NCI-H1417 (cell line): ENCODE measurements at places on chromosomes 6 and 20.

DNA sequence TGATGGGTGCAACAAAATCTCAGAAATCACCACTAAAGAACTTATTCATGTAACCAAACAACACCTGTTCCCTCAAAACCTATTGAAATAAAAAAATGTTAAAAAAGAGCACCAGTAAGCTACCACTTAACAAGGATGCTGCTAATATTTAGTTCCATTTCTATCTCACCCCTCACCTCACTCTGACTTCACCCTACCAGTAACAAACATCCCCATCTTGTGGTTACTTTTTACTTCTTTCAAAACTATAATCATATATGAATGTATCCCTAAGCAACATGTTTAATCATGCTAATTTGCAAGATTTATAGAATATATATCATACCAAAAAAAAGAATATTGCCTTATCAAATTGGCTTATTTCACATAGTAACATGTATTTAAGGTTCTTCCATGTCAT is 27.4 kb upstream of the SLC24A3 start:
- no peak for DNase-seq

GRCh38 chr6:95293257-95293656 is 284.1 kb upstream of the MANEA start:
- no peak for DNase-seq

GRCh38 chr6:32668226-32668747 is 1.8 kb upstream of the HLA-DQB1 start:
- DNase-seq: no peak

- peak; percentile 67 for DNase-seq
Observed at GRCh38 chr6:105753207-105753606, 332.9 kb upstream of the PRDM1 start.

GRCh38 chr6:47151232-47151898 is 109.2 kb upstream of the ADGRF1 start:
- DNase-seq: no peak

- DNase-seq: no peak
Observed at GRCh38 chr20:51752343-51752951, 15.7 kb downstream of the ATP9A start.

DNA sequence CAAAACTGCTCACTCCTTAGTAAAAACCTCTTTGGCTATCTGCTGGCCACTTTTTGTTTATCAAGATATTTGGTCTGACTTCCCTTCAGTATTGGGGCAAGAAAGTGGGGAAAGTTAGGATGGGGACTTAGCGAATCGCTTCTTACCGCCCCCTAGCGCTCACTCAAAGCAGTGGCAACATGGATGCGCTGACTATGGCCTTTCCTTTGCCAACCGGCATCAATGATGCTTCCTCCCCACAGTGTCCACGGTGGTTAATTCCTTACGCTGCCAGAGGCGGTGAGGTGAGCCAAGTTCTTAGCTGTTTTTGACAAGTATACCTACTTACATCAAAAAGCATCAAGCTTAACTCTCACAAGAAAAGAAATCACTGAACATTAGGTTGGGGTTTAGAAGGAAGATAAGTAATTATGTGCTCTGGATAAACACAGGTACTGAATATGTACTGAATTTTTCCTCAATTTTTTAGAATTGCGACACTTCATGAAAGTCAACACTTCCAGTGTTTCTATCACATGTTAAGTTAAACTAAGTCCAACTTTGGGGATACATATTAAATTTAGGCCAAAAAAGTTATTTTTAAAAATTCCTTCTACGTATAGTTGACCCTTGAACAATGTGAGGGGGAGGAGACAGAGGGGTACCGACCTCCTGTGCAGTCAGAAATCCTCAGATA is 86.7 kb downstream of the GMDS start:
- no peak for DNase-seq

DNA sequence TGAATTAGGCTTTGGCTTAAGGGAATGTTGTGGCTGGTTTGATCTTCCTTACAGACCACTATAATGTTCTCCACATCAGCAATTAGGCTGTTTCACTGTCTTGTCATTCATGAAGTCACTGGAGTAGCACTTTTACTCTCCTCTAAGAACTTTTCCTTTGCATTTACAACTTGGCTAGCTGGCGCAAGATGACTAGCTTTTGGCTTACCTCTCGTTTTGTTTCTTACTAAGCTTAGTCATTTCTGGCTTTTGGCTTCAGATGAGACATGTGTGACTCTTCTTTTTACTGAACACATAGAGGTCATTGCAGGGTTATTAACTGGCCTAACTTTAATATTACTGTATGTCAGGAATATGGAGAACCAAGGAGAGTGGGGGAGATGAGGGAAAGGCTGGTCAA is 143.2 kb downstream of the PTCHD4 start:
- no peak for DNase-seq

DNA sequence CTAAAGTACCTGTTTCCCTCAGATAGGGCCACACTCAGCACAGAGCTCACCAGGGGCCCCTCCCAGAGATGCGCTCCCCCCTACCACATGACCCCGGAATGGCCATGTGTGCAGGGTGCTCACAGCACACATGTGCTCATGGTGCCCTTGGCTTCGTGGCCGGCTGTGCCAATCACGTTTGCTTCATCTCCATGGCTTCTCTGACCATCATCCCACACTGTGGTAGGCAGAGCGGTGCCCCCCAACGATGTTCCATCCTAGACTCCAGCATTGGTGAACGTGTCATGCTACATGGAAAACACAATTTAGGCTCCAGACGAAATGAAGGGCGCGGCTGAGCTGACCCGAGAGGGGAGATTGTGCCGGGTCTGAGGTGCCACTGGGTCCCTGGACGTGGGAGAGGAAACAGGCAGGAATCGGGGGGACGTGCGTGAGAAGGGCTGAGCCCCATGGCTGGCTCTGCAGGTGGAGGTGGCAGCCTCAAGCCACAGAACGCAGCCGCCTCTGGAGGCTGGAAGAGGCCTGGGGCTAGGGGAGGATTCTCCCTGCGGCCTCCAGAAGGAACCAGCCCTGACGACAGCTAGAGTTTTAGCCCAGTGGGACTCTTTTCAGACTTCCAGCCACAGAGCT is 126.5 kb downstream of the DLL1 start:
- DNase-seq: no peak

GRCh38 chr20:54205450-54205849 is 2.4 kb upstream of the PFDN4 start:
- no peak for DNase-seq

DNA sequence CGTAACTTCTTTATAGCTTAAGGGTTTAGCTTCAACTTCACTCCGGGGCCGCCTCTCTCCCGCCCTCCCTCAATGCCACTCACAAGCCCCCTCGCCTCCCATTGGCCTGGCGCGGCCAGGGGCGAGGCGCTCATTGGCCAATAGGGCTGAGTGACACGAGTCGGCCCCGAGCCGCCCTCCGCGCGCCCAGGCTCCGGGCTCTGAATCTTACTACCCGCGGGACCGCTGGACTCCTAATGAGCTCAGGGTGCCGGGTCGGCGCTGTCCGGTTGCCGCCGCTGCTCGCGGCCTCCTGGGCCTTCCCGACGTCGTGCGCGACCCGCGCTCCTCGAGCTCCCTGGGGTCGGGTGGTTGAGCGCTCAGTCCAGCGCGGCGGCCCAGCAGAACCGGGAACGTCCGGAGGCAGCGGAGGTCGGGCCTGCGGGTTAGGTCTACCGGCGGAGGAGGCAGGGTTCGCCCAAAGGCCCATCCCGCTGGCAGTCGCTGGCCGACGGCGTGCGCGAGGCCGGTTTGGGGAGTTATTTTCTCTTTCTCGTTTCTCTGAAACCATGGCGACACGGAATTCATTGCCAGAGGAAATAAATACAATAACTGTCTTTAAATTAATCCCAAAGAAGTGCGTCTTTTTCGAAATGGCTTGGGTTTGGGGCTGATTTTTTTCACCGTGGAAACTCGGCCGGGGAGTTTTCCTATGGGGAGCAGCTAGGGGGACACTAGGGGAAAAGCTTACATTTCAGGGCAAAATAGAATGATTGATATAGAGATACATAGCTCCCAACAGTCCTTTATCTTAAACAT is at the start of gene SIM1:
SIM1 (minus strand) TSS at position 19 of the 798 bp plus-strand sequence. CDS start 1,453 bp downstream, outside the sequence.
- peak; percentile 96 for DNase-seq

DNA sequence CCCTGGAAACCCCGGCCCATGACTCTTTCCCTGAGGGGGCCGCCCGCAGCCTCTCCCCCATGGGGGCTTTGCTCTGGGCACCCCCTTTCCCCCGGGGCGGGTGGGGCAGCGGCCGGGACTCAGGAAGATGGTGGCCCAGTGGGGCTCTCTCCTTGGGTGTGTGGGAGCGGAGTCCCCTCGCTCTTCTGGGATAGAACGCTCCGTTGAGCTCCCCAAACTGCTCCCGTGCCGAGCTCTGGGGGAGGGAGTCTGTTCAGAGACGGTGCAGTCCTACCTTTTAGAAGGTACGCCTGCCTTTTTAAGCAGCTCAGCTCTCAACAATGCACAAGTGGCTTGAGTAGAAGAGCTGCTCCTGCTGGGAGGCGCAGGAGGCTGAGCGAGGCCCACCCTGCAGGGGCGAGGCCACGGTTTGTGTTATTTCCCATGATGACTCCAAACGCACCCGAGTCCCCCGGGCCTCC is 21.7 kb upstream of the BHLHE23 start:
- no peak for DNase-seq

GRCh38 chr6:13362412-13362811 is 34.1 kb upstream of the TBC1D7 start:
- no peak for DNase-seq

- DNase-seq: peak; percentile 61
Observed at GRCh38 chr20:12970372-12970821, 38.4 kb upstream of the SPTLC3 start.

- no peak for DNase-seq
Observed at GRCh38 chr6:132359886-132360285, 41.4 kb downstream of the MOXD1 start.

GRCh38 chr20:57586370-57586793 is 25.5 kb downstream of the PCK1 start:
- no peak for DNase-seq

GRCh38 chr6:159976686-159977254 is 7.9 kb downstream of the IGF2R start:
- no peak for DNase-seq

- DNase-seq: no peak
Observed at GRCh38 chr20:50083034-50083433, 29.9 kb downstream of the UBE2V1 start.

DNA sequence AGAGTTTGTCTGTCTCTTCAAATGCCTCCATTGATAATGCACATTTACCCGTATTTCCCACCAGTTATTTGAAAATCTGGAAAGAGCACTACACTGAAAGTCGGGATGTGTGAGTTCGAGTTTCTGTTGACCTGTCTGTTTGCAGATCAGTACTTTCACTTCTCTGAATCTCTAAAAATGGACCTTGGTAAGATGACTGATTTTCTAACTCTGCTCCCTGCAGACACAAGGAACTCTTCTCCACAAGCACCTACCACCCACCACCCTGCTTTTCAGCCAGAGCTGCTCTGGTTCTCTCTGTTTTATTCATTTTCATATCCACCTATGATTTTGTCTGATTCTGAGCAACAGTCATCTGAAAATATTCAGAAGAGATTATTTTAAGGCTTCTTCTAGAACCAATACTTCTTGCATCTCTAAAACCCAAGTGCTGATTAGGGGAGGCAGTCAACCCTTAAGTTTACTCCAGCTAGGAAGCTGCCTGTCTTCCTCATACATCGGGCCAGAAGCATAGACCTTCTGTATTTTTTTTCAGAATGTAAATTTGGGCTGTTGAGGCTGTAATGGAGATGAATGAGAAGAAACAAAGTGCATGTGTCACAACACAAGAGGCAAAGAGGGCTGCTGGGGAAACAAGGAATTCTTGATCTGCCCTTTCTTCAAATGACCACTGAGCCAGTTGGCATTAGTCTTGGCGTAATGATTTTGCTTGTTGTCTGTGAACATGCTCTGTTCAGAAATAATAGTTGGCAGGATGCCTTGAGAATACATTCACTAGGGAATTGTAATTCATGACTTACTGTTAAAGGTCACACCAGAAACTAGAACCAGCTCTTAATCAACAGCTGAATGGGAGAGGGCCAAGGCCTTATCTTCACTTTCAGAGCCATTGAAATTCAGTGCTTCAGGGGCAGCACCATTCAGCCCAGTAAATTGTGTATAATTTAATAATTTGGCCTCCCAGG is 85.4 kb upstream of the MYLIP start:
- no peak for DNase-seq

- no peak for DNase-seq
Observed at GRCh38 chr6:155219858-155220301, 43.9 kb upstream of the CLDN20 start.

- DNase-seq: no peak
Observed at GRCh38 chr6:106549521-106549920, 79.8 kb downstream of the RTN4IP1 start.

GRCh38 chr6:11722805-11723631 is 55.6 kb downstream of the ADTRP start:
- no peak for DNase-seq

DNA sequence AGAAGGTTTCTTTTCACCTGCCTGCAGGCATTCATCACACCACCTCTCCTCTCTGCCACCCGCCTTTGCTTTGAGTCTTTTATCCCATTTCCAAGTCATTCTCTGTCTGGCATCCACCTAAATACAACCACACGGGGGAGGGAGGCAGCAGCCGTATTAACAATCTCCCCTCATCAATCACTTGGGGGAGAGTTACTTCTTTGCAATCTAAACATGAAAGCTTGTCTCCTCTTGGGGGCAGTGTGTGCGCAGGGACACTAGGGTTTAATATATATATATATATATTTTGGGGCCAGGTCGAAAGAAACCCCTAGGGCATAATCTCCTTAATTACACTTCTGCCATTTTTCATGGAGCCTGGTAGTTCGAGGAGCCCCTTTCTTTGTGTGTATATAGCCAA is 214.5 kb downstream of the TSHZ2 start:
- DNase-seq: no peak

DNA sequence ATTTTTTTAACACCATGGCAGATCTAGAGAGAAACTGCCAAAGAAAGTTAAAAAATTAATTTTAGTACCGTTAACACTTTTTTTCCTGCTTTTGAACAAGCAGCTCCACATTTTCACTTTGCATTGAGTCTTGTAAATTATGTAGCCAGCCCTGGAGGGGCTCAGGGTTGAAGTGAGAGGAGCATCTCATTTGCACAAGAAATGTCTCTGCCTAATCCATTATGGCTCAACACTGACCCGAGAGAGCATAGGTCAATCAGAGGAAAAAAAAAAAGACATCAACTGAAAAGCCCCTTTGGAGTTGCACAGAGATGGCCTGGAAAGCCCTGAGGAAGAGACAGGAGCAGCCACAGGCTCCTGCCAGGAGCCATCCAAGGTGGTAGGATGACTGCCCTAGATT is 4.3 kb upstream of the SLPI start:
- no peak for DNase-seq
